ENCODE measurements at places on chromosomes 5 and 9. TPM values are rescaled to one million over a fixed set of nuclear protein-coding genes. Genes with fewer than 3 reads are reported as not detected.

Gene INSL6
- not detected for total RNA-seq

Gene C9orf50
- total RNA-seq = 0.13 TPM

Gene PCDH1
- total RNA-seq = 5.7 TPM

Gene MLLT3
- 16.1 TPM for total RNA-seq

Gene SPOCK1
- 50.3 TPM for total RNA-seq

Gene PPP2CA
- total RNA-seq = 53.2 TPM

Gene CARD9
- 2.6 TPM for total RNA-seq

Gene LMAN2
- total RNA-seq = 430 TPM

Measured in aortic smooth muscle cell (primary cell).